Activated CD4-positive, alpha-beta T cell treated with anti-CD3 and anti-CD28 coated beads for 36 hours (primary cell): ENCODE measurements at places on chromosomes 2 and 18. TPM values are rescaled to one million over a fixed set of nuclear protein-coding genes. Genes with fewer than 3 reads are reported as not detected.

- DNase-seq: no peak
Observed at GRCh38 chr2:221596192-221596591, 24.1 kb upstream of the EPHA4 start.

DNA sequence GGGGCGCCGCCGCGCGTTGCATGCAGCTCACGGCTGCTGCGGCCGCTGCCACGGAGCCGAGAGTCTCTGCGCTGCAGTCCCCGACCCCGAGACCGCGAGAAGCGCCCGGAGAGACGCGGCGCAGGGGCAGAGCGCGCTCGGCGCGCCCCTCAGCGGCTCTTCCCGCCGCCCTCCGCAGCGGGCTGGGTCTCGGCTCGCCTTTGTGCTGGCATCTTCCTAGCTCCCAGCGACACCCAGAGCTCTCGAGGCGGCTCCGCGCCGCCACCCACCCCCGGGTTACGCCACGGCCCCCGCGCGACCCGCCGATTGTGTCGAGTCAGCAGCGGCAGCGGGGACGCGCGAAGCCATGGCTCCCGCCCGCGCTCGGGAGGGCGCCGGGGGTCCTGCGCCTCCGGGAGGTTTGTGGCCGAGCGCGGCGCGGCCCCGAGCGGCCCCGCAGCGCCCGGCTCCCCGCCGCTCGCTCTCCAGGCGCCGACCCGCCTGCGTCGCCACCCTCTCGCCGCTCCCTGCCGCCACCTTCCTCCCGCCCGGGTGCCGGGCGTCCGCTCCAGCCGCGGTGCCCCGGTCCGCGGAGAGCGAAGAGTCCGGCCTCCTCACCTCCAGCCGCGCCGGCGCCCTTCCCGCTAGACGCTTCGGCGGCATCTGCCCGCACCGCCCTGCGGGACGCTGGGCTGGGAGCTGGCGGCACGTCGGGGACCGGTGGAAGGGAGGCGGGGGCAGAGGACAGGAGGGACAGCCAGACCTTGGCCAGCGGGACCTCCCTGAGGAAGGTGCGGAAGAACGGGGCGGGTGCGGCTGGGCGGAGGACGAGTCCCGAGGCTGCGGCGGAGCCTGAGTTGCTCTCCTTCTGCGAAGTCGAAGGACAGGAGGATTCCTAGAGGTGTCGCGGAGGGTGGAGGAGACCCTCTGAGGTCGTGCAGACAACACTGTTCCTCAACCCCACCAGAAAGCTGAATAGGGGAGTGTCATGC, 46.3 kb upstream of the CCDC150 start:
- peak; percentile 46 for DNase-seq

- DNase-seq: no peak
Observed at GRCh38 chr2:177359836-177360595, 32.6 kb upstream of the AGPS start.

GRCh38 chr2:85999061-85999831, 106.4 kb downstream of the POLR1A start:
- peak; percentile 64 for DNase-seq

GRCh38 chr2:217666338-217666737, 336.5 kb downstream of the TNS1 start:
- DNase-seq: peak; percentile 24

DNA sequence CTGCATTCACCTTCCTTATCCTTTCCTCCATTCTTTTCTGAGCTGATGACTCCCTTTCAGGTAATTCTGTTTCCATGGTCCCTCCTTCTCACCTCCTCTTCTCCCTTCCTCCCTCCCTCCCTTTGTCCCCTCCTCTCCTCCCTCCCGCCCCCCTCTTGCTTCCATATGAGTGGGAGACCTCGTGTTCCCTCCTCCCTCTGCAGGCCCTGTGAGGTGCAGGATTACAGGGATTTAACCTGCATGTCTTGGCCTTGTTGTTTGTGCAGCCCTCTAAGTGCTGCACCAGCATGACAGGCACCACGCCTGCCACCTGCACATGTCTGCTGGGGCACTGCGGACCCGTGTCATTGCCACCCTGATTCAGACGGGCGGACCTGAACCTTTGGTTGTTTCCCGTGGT, 103.1 kb downstream of the SNTG2 start:
- no peak for DNase-seq

DNA sequence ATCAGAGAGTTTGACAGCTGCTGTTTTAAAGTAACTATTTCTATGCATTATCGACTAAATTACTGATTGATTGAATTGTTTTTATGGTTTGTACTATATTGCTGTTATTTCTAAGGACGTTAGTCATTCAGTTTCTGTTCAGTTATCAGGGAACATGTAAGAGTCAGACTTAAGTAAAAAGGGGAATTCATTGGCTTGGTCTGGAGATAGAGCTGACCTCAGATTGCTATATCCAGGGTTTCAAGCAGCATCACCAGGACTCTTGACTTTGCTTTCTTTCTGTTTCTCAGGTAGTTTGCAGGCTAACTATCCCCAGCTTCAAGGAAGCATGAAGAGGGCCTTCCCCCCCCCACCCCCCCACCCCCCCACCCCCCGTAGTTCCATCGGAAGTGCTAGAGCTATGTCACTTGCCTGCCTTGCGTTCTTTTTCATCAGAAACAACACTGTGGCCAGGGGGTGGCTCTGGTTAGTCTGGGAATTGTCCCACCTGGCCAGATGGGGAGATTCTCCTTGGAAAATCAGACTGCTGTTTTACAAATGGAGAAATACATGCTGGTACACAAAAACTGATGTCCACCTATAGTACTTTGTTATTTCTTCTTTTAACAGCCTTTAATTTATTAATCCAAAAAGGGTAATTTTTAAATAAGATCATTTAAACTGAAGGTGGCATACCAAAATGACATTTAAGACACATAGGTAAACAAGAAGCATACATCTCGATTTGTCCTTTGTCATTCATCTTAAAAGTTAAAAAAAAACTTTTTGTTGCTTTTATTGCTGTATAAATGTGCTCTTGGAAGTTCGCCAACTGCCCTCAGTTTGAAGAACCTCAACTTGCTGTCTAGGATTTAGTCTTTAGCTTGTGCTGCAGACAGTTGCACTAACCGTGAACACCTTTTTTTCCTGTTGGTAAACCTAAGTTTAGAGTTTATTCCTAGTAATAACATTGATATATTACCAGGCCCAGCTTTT, 9.4 kb downstream of the SMAD4 start:
- no peak for DNase-seq

DNA sequence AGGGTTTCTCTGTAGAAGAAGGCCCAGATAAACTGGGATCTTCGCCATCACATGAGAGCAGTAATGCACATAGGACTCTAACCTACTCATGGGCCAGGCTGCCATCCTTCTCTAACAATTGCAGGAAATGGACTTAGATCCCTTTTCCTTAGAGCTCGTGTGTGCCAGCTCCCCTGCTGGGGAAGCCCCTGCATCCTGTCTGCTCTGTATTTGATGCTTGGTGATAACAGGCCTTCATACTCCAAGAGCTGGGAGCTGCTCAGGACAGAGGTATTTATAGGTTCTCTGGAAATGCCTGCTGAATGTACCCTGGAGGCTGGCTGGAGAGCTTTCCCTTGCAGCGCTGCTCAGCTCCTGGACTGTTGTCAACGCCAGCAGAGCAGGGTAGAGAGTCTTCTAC, 249.6 kb downstream of the MTX2 start:
- DNase-seq: no peak

- DNase-seq: no peak
Observed at GRCh38 chr2:161208527-161209139, 48.4 kb downstream of the TANK start.

- no peak for DNase-seq
Observed at GRCh38 chr2:74871414-74871813, 37.5 kb downstream of the HK2 start.

GRCh38 chr2:121321476-121321875, 36.5 kb upstream of the TFCP2L1 start:
- DNase-seq: no peak

DNA sequence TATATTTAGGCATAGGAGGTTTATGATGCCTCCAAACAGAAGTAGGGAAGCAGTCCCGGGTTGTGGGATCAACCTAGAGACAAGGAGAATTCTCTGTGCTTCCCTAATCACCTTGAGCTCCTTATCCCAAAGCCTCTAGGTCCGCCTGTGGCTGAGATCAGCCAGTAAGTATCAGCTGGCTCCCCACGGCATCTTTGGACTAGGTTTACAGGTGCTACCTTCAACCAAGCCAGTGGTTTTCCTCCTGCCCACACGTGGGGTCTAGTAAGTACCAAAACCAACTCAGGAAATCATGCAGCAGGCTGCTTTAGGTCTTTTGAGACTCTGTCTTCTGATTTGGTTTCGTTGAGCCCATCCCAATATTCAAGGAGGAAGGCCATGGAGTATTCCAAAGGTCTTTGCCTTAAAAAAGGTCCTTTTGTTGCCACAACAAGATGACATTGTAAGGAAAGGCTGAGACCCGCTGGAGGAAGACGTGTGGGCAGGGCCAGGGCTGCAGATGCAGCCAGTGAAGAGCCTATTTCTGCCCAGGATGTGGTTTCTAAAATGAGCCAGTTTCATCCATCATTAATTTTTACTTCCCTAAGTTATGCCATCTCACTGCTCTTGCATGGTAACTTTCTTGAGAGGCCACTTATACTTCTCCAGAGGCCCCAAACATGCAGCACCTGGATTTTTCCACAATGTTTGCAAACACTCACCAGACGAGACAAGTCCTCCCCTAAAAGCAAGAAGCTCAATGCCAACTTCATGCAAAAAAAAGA, 248.7 kb downstream of the RNF152 start:
- no peak for DNase-seq

DNA sequence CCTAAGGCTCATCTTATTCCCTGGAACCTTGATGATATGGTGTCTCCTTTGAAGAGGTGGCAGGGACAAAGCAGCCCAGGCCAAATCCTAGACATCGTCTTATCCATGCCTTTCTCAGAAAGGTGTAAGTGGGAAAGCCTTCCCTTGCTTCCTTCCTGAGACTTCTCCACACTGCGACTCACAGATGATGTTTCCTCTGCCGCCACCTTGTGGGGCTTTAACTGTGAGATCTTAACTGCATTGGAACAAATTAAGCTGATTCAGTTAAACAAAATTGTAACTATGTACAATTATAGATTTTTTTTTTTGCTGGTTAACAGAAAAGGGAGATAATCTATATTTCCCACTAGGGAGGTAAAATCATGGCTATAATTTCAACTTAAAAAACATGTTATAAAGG, 10.0 kb upstream of the GCA start:
- DNase-seq: peak; percentile 42

DNA sequence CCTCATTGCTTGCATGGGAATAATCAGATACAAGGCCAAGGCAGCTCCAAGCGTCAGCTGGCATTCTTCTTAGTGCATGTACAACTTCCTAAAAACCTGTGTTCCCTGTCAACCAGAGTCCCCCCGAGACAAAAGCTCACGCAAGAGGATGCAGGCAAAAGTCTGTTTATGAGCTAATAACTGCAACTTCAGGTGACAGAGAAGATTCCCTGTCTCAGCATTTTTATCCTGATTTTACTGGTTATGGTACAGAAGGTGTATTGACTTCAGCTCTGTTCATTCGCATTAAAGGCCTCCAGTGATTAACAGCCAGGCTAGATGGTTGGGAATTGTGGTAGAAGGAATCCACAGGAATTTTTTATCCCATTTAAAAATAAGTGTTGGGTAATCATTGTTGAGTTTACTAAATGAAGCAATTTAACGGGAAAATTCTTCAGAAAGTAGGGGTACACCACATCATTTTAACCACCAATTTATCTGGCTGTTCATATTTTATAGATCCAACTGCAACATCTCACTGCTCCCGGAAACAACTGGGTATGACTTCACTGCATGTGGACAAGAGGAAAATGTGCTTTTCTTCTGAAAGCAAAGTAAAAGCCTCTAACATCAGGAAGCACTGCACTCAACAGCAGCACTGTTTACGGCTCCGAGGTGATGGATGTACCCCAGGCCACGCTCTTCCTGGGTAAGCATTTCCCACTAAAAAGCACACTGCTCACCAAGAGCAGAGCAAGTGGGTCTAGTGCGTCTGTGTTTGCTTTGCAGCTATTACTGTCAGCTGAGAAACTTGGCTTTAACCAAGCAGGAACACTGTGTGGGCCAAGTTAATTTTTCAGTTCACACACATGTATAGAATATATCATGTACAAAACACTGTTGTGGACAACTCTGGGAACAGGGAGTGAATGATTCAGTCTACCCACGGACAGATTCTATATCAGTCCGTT, 31.9 kb downstream of the CCBE1 start:
- no peak for DNase-seq

- no peak for DNase-seq
Observed at GRCh38 chr2:81304154-81304830, 999.7 kb upstream of the LRRTM1 start.

GRCh38 chr18:14089781-14090180, 42.5 kb downstream of the ZNF519 start:
- no peak for DNase-seq

DNA sequence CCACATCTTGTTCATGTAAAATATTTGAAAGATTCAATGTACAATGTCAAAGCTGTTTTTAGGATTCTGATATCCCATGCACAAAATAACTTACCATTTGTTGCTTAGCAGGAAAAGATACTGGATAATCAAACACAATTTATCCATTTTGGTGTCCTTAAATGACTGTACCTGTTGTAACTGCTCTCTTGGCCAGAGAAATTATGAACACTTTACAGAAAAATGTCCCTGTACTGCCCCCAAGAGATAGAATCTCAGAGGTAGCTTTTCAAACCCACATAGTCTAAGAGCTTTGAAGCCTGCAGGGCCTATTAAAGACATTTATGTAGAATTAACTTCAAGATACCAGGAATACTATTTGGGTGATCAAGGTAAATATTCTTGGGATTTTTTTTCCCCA, 12.2 kb upstream of the ME2 start:
- DNase-seq: no peak

DNA sequence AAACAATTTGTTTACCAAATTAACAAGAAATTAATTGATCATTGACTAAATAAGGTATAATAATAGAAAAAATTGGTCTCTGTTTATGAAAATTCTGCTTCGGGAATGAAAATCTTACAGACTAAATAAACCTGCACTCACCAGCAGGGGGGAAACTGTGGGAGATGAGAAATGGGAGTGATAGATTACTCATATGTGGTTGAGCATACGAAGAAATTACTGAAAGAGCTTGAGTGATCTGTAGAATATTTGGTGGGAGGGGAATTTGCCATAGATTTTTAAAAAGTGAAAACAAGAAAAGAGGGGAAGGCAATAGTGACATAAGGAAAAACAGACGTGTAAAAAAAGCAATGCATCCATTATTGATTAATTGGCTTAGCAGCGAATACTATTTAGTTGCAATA, 2.2 kb downstream of the HMSD start:
- DNase-seq: peak; percentile 64

- no peak for DNase-seq
Observed at GRCh38 chr2:20149703-20150030, 75.3 kb downstream of the SDC1 start.

ARL5A gene
- total RNA-seq: 60.8 TPM

NAGK gene
- total RNA-seq: 39.7 TPM

DNER gene
- not detected for total RNA-seq

MEIS1 gene
- total RNA-seq: not detected

RESP18 gene
- total RNA-seq: not detected

CAD gene
- total RNA-seq: 147 TPM

PGAP1 gene
- 25.1 TPM for total RNA-seq

GALM gene
- 57.8 TPM for total RNA-seq

NOP58 gene
- 160 TPM for total RNA-seq

STK39 gene
- 42.1 TPM for total RNA-seq

ELOA2 gene
- not detected for total RNA-seq

GAL3ST2 gene
- 1.0 TPM for total RNA-seq

CNGA3 gene
- not detected for total RNA-seq

CPS1 gene
- total RNA-seq: 3.5 TPM

CACNB4 gene
- 0.26 TPM for total RNA-seq

RPRM gene
- total RNA-seq: not detected

PRSS56 gene
- total RNA-seq: not detected

SCN9A gene
- total RNA-seq: not detected

C1GALT1C1L gene
- total RNA-seq: not detected

ABCB11 gene
- total RNA-seq: not detected

C2orf80 gene
- not detected for total RNA-seq
